ENCODE measurements at places on chromosomes 2 and 18.

DNA sequence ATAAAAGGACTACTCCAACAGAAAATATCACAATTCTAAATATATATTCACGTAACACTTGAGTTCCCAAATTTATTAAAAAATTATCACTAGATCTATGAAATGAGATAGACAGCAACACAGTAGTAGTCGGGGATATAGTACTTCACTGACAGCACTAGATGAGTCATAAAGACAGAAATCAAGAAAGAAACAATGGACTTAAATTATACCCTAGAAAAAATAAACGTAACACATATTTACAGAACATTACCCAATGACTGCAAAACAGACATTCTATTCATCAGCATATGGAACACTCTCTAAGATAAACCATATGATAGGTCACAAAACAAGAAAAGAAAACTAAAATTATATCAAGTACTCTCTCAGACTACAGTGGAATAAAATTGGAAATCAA is 429.4 kb downstream of the MBD2 start:
- no peak overlapping the region for H3K27ac ChIP-seq
- no peaks in the 10 kb centered on the region for H3K27me3 ChIP-seq
- no peak overlapping the region for H3K4me3 ChIP-seq
- no peaks in the 10 kb centered on the region for H3K36me3 ChIP-seq
- no peak for DNase-seq

- no peaks in the 10 kb centered on the region for H3K4me1 ChIP-seq
- no peak for DNase-seq
- no peak overlapping the region for H3K4me3 ChIP-seq
- no peak overlapping the region for H3K27ac ChIP-seq
- no peaks in the 10 kb centered on the region for H3K27me3 ChIP-seq
- no peaks in the 10 kb centered on the region for H3K36me3 ChIP-seq
Observed at GRCh38 chr2:224160917-224161316, 121.8 kb upstream of the SERPINE2 start.

GRCh38 chr2:189641590-189641989 is 19.7 kb upstream of the ASNSD1 start:
- H3K27me3 ChIP-seq: no peaks in the 10 kb centered on the region
- no peak overlapping the region for H3K27ac ChIP-seq
- DNase-seq: no peak
- H3K4me3 ChIP-seq: no peak overlapping the region

GRCh38 chr2:218369330-218369729 is 12.7 kb downstream of the CATIP start:
- H3K27ac ChIP-seq: no peak overlapping the region
- no peak for DNase-seq

DNA sequence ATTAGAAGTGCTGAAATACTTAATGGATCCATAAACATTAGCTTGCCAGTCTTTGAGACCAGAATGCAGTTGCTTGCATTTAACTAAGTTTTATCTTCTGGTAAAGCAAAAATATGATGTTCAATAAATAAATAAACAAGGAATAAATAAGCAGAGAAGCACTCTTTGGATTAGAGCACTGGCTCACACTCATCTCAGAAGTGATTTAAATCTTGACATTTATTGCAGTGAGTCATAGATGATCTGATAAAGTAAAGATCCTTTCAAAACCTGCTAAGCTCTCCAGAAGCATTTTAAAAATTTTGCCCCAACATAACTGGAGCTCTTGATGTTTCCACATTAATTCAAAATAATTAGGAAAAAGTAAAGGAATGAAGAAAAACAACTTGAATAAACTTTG is 66.8 kb downstream of the KYNU start:
- no peak for DNase-seq
- H3K36me3 ChIP-seq: no peaks in the 10 kb centered on the region
- H3K27me3 ChIP-seq: no peaks in the 10 kb centered on the region
- no peak overlapping the region for H3K27ac ChIP-seq
- H3K4me1 ChIP-seq: 0 out of 2 replicates have a peak, but pooled peaks cover 7% of the 10 kb centered on the region
